H7 (cell line): ENCODE measurements at places on chromosomes 5 and 9. TPM values are rescaled to one million over a fixed set of nuclear protein-coding genes. Genes with fewer than 3 reads are reported as not detected.

DNA sequence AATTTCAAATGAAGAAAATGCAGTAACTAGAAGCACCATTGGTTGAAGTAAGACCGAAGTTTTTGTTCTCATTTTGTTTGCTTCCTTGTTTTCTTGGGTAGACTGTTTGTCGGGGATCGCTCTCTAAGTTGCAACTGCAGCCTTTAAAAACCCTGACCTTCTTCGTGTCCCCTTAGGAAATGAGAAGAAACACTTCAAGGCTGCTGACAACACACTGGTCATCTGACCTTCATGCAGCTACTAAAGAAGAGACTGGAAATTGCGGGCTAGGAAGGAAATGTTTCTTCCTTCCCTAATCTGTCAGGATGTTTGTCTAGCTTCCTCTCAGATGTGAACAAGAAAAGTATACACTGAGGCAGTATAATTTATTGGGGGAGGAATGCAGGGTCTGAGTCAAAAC, 50.7 kb upstream of the CHSY3 start:
- DNase-seq: no peak

- no peak for DNase-seq
These were observed 54.8 kb downstream of the FAM81B start for GRCh38 chr5:95445995-95446394.

DNA sequence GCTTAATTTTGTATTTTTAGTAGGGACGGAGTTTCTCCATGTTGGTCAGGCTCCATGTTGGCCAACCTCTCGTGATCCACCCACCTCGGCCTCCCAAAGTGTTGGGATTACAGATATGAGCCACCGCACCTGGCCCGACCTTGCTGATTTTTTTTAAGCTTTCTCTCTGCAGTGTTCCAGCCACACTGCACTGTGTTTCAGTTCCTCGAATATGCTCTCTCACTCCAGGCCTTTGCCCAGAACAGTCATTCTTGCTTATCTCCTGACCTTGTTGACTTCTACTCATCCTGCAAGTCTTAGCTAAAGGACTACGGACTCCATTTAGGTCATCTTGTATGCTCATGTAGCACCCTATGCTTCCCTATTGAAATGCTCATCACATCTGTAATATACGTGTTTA, 3.3 kb downstream of the SNAPC3 start:
- no peak for DNase-seq

GRCh38 chr9:115035841-115036612, 81.9 kb downstream of the TNC start:
- no peak for DNase-seq

DNA sequence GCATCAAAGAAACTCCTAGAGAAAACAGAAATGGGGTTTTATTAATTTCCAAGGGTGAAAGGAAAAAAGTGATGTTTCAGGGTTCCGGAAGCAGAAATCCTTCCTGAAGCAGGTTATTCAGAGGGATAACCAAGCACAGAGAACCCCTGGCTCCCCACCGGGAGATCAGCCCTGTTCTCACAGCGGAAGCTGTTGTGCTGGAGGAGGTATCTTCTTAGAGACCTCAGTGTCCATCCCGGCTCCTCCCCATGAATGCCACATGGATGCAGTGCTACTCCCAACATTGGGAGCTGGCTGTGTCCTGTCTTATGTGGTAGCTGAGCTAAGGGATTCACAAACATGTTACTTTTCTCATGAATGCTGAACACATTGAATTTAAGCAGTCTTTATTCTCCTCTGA, 80.9 kb upstream of the IRX2 start:
- peak; percentile 80 for DNase-seq

The TTC16 gene
- 0.11 TPM in 1 of 2 replicates, not detected in the other for total RNA-seq

The ANKRD55 gene
- total RNA-seq: not detected in 2 replicates

The TLX3 gene
- not detected in 2 replicates for total RNA-seq
